ENCODE measurements at places on chromosomes 16 and 17. TPM values are rescaled to one million over a fixed set of nuclear protein-coding genes. Genes with fewer than 3 reads are reported as not detected.
A peak's percentile ranks its signal among the peaks of the same experiment; 100 is the strongest.

TEFM gene
- 9.7 TPM for total RNA-seq

GRCh38 chr16:12903407-12904328 lies 2.3 kb downstream of the SHISA9 start:
- no peak overlapping the region for H3K4me3 ChIP-seq
- H3K4me1 ChIP-seq: peaks cover 5% of the 10 kb centered on the region
- no peaks in the 10 kb centered on the region for H3K36me3 ChIP-seq
- DNase-seq: no peak
- H3K27me3 ChIP-seq: peaks cover 66% of the 10 kb centered on the region

NEUROD2 gene
- not detected for total RNA-seq

DNA sequence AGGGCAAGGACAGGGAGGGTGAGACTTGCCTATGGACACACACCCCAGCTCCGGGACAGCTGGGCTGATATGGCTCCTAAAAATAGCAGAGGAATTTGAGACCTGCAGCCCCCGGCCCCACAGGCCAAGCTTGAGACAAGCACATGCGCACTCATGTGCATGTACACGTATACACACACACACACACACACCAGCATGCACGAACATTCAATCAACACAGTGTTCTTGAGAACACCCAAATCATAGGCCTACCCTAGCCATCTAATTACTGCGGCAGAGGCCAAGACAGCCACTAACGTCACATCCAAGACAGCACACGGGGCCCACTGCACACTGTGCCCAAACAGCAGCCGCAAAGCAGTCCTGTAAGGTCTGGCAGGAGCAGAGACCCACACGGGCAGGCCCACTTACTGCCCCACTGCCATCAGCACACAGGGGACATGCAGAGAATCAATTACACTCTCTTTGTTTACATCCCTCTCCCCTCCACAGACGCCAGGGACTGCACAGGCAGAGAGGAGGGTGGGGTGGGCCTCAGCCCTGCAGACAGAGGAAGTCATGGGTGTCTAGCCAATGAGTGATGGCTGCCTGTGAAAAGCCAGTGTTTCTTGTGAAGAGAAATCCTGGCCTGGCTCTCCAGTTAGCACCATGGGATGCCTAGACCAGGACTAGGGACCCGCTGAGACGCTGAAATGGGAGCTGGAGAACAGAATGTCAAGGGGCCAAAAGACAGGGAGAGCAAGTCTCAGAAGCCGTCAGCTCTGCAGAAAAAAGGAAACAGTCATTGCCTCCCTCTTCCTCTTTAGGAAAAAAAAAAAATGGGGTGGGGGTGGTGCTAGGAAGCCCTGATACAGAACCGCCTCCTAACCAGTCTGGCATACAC lies 39.3 kb downstream of the MYO18A start:
- peaks cover 63% of the 10 kb centered on the region for H3K4me1 ChIP-seq
- peak; percentile 67 for DNase-seq
- peak overlapping the region; percentile 92 for H3K4me3 ChIP-seq
- no peaks in the 10 kb centered on the region for H3K36me3 ChIP-seq
- H3K27ac ChIP-seq: peak overlapping the region; percentile 99

DNA sequence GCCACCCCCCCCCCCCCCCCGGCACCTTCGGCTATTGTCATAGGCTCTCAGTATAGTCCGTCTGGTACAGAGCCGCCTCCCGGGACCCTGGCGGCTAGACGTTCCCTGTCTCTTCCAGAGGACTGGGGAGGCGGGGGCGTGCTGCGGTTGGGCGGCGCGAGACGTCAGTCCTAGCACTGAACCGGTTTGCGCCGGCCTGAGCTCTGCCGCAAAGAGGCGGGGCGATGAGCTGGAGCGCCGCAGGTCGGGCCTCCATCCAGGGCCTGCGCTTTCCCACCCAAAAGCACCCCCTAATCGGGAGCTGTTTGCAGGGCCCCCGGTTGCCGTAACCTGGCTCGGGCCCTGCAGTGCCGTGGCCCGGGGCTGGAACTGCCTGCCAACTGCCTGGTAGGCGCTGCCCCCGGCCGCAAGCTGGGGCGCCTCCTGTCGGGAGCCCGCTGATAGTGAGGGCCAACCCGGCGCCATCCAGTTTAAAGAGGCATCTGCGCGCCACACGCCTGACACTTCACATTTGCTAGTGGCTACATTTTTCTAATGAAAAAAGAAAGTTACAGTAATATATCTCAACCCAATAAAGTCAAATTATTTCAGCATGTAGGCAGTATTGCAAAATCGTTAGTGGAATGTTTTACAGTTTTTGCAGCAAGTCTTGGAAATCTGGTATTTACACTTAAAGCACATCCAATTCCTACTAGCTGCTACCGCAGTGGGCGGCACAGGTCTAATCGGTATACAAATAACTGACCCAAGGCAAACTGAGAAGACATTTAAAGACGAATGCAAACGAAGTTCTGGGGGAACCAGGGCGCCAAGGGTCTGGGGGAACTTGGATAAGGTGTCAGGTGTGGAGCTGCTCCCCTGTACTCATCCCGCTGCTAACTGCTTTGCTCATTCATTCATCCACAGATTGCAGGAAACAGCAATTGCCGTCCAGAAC lies 753 bp upstream of the USP22 start:
- H3K36me3 ChIP-seq: peaks cover 21% of the 10 kb centered on the region
- H3K4me1 ChIP-seq: peaks cover 21% of the 10 kb centered on the region
- H3K27ac ChIP-seq: peak overlapping the region; percentile 93
- no peaks in the 10 kb centered on the region for H3K27me3 ChIP-seq
- peak; percentile 99 for DNase-seq

NPIPA3 gene
- 3.0 TPM for total RNA-seq

DNA sequence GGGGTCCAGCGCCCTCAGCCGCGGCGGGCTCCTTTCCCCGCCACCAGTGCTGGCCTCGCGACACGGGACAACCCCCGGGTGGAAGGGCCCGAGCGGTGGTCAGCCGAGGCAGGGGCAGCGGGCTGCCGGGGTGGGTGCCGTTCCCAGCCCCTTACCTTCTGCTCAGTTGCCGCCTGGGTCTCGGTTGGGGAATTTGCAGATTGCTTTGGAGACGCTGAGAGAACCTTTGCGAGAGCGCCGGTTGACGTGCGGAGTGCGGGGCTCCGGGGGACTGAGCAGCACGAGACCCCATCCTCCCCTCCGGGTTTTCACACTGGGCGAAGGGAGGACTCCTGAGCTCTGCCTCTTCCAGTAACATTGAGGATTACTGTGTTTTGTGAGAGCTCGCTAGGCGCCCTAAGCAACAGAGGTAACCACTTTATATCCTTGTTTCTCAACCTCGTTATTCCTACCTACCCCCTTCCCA lies 381 bp downstream of the CTNS start:
- no peaks in the 10 kb centered on the region for H3K27me3 ChIP-seq
- H3K4me1 ChIP-seq: peaks cover 35% of the 10 kb centered on the region
- peaks cover 10% of the 10 kb centered on the region for H3K36me3 ChIP-seq
- peak overlapping the region; percentile 89 for H3K4me3 ChIP-seq

DNA sequence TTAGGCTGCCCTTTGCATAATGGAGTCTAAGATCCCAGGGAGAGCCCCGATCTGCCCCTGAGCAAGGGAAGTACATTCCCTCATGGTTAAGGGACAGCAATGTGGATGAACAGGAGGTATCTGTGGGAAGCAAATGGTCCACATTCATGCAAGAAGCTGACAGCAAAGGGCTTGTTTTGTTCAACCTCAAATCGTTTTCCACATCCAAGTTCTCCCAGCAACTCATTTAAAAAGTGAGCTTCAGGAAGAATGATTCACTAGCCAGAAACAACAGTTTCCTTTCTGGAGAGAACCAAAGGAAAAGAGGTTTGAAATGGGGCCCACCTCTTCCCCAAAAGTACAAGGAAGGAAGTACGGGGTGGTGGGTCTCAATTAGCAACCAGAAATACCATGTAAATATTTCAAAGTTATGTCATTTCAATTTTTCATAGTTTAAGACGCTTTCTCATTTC lies 9.4 kb downstream of the HSPB9 start:
- H3K27ac ChIP-seq: peak overlapping the region; percentile 43
- H3K4me1 ChIP-seq: peaks cover 59% of the 10 kb centered on the region
- no peak overlapping the region for H3K4me3 ChIP-seq
- H3K36me3 ChIP-seq: peaks cover 25% of the 10 kb centered on the region

DNA sequence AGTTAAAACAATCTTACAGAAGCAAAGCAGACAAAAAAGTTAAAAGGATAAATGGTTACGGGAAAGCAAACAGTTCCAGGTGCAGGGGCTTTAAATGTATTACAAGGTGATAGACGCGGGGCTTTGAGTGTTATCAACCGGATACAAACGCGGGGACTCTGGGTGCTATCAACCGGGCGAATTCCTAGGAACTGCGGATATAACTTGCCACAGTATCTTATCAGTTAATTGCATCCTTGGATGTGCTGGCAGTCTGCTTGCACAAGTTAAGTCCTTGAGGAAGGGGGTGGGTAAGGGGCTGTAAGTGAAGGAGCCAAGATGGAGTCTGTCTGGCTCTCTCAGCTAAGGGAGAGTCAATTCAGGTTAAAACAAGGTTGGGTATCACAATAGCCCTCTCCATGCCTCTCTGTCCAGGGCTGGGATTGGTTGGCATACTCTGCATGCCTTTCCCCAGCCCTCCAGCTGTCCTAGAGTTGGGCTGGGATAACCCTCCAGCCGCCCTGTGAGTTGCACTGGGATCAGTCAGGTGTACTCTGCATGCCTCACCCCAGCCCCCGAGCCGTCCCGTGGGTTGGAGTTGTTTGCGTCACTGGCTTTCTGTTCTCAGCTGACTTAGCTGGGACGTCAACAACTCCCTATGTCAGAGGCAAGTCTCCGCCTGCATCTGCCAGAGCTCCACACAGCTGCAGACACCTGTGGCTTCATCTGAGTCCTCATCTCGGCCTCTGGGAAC lies 40.9 kb downstream of the TMEM235 start:
- H3K27ac ChIP-seq: peak overlapping the region; percentile 36
- peaks cover 24% of the 10 kb centered on the region for H3K4me1 ChIP-seq

CACNA1H gene
- 0.34 TPM for total RNA-seq

DNA sequence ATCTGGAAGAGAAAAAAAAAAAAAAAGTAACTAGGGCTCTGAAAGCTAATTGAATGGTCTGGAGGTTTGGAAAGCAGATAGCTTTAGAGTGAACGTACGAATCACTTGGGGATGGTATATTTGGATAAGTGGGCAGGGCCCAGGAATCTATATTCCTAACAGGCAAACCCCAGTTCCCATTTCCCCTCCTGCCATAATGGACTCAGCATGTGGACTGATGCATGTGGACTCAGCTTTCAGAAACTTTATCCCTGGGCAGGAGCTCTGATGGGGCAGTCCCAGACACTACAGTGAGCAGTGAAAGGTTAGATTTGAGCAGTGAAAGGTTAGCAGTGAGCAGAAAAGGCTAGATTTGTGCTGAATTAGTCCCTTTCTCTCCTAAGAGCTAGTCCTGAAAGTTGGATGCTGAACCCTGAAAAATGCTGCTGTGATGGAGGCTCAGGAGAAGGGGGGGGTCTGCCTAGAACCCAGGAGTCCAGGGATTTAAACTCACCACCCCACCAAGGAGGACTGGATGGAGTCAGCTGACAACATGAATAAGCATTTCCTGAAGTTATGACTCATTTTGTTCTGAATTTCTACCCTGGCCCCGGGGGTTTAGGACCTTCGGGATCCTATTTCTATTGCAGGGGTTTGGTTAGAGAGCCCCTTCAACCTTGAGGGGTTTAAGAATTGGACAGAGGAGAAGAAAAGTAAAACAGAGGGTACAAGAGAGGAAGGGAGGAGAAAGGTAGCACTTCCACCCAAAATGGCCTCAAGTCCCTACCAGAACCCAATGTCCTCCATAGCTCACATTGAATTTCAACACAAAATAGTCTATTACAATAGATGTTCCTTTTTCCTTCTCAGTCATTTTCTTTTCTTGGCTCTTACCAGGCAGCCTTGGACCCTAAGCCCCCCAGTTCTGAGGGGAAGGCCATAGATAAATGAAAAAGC lies 10.3 kb upstream of the FZD2 start:
- no peak overlapping the region for H3K27ac ChIP-seq

DNA sequence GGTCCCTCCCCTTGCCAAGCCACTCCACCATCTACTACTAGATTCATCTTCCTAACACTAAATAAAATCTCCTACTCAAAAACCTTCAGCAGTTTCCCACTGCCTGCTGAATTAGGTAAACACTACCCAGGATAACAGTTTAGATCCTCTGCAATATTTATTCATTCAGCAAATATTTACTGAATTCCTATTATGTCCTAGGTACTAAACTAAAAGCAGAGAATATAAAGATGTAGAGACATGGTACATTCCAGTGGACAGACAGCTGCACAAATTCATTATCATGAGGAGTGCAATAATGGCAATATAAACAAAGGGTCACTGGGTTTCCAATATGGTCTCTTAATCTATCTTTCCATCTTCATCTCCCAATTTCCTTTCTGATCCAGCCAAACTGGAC lies 30.7 kb upstream of the HOXB13 start:
- peaks cover 67% of the 10 kb centered on the region for H3K27me3 ChIP-seq
- H3K36me3 ChIP-seq: no peaks in the 10 kb centered on the region
- no peaks in the 10 kb centered on the region for H3K4me1 ChIP-seq

DNA sequence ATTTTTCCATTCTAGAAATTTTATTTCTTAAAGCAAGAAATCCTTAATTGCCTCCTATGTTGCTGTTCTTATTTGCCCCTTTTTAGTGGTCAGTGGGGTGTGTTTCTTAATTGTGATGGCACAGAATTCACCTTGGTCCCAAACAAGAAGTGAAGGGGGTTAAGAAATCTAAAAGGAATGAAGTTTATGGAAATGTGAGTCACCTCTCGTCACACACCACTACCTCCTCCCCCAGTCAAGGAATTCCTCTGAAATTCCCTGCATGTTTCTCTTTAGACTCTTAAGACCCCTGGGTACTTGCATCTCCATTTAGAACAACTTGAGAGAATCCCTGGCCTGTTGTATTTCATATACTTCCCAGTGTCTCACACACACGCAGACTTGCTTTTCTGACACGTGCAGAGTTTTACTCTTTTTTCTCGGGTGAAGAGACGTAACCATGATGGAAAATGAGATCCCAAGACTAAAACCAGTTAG lies 247.4 kb downstream of the PRKCA start:
- DNase-seq: no peak
- no peaks in the 10 kb centered on the region for H3K27me3 ChIP-seq
- H3K4me1 ChIP-seq: peaks cover 43% of the 10 kb centered on the region
- H3K27ac ChIP-seq: no peak overlapping the region
- no peak overlapping the region for H3K4me3 ChIP-seq

DNA sequence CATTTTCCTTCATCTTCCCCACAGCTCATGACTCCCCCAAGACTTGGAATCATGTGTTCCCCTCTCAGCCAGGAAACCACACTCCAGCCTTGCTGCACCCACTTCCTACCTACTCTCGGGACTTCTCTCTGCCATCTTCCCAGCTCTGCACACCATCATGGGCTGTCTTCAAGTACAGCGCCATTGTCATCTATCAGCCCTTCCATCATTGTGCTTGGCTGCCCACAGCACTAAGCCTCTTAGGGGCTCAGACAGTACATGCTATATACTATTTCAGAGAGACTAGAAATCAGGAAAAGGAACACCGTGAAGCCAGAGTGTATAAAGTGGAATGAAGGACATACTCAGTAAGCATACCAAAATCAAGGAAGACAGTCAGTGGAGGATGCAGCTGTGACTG lies 64.7 kb downstream of the CDH11 start:
- no peaks in the 10 kb centered on the region for H3K4me1 ChIP-seq
- no peak overlapping the region for H3K4me3 ChIP-seq
- no peaks in the 10 kb centered on the region for H3K36me3 ChIP-seq
- DNase-seq: no peak
- H3K27me3 ChIP-seq: peaks cover 3% of the 10 kb centered on the region
